ENCODE measurements at places on chromosomes 3 and 15.

DNA sequence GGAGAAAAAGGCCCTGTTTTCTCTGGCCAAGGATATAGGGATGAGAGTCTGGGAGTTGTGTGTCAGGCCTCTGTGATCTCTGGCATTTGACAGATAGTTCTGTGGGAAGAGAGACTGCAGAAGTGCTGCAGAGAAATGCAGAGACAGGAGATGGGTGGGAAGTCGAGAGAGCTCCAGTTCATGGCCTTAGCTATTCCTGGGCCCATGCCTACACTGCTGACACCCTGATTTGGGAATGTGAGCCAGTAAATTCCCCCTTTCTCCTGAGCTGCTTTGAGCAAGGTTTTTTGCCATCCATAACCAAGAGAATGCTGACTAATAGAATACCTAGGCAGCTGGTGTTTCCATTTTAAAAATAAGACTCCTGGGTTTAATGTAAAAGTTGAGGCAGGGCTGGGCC is 59.3 kb downstream of the EBLN2 start:
- DNase-seq = no peak

- DNase-seq = no peak
Observed at GRCh38 chr3:123783050-123783689, 101.0 kb downstream of the MYLK start.

DNA sequence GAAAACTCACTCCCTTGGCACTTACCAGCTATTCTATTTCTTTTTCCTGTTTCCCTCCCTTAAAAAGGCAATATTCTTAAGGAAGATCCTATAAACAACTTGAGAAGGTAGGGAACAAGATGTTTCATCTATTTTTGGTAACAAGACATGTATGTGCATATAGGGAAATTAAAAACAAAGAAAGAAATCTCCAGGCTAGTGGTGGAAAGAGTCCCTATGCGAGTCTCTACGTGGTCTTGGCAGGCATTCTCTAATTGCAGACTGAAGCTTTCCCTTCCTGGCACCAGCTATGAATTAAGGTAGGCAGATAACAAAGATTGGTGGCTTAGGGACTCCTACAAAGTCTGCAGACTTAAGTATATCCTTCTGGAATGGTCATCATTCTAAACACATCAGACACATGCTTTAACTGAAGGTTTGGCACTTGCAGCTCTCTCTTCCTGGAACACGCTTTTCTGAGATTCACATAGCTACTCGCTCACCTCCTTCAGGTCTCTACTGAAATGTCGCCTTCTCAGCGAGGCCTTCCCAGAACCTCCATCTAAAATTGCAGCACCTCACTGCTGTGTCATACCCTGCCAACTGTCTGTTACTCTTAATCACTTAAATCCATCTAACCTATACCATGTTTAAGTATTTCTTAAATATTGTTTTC is 336.0 kb downstream of the VGLL3 start:
- DNase-seq = no peak

- DNase-seq = no peak
Observed at GRCh38 chr3:107208100-107208499, 169.1 kb upstream of the CCDC54 start.

DNA sequence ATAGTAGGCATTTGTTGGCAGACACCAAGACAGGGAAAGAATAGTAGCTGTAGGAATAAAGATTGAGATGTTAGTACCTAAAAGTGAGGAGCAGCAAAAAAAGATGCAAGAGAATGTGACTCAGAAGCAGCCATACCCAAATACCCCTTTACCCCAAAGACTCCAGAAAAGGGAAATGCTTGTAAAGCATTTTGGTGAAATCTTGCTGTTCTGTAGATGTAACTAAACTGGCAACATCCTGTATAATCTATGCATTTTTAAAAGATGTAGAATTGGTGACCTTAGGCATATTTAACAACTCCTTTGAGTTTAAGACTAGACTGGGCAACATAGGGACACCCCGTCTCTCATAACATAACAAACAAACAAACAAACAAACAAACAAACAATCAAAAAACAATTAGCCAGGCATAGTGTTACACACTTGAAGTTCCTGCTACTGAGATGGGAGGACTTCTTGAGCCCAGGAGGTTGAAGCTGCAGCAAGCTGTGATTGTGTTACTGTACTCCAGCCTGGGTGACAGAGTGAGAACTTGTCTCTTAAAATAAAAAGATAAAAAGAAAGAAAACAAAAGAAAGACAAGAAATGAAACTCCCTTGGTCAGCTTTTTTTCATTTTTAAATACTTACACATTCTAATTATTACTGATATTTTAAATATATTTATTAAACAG is 361.5 kb upstream of the KCNH8 start:
- no peak for DNase-seq

GRCh38 chr15:85867250-85867649 is 72.5 kb upstream of the KLHL25 start:
- no peak for DNase-seq

DNA sequence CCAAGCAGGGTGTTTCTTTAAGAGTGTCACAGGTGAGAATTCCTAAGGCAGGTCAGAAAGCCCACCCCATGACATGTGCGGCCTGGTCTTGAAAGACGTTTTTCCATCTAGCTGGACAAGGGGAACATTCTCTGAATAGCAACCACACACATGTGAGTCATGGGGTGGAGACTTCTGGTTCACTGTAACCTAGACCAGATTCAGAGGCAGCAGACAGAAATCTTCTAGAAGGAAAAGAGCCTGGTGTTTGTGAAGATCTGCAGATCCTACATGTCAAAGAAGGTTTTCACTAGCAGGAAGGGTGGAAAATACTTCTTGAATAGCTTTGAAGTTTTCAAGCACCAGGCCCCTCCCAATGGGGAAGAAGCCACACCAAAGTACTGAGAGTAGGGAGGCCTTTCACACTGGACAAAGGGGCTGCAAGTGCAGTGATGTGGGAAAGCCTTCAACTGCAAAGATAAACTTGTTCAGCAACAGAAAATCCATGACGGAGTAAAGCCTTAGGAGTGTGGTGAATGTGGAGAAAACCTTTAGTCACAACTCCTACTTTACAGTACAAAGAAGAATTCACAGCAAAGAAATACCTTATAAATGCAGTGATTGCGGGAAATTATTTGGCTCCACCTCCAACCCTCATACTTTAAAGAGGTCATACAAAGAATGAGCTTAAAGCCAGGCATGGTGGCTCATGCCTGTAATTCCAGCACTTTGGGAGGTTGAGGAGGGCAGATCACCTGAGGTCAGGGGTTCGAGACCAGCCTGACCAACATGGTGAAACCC is 17.6 kb downstream of the ADAM10 start:
- no peak for DNase-seq

DNA sequence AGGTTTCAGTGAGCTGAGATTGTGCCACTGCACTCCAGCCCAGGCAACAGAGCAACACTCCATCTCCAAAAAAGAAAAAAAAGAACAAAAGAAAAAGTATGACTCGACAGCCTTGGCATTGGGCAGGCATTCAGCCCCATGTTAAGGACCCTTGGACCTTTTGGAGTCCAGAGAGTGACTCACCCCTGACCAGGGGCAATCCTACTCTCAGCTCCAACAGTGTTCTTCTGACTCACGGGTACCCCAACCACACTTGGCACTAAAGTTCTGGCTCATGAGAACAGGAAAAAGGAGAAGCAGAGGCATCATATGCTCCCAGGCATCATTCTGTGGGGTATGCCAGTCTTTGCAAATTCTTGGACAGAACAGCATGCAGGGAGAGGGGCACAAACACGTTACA is 252.4 kb upstream of the HES1 start:
- DNase-seq = no peak

GRCh38 chr3:169348276-169348675 is 315.2 kb downstream of the MECOM start:
- no peak for DNase-seq

DNA sequence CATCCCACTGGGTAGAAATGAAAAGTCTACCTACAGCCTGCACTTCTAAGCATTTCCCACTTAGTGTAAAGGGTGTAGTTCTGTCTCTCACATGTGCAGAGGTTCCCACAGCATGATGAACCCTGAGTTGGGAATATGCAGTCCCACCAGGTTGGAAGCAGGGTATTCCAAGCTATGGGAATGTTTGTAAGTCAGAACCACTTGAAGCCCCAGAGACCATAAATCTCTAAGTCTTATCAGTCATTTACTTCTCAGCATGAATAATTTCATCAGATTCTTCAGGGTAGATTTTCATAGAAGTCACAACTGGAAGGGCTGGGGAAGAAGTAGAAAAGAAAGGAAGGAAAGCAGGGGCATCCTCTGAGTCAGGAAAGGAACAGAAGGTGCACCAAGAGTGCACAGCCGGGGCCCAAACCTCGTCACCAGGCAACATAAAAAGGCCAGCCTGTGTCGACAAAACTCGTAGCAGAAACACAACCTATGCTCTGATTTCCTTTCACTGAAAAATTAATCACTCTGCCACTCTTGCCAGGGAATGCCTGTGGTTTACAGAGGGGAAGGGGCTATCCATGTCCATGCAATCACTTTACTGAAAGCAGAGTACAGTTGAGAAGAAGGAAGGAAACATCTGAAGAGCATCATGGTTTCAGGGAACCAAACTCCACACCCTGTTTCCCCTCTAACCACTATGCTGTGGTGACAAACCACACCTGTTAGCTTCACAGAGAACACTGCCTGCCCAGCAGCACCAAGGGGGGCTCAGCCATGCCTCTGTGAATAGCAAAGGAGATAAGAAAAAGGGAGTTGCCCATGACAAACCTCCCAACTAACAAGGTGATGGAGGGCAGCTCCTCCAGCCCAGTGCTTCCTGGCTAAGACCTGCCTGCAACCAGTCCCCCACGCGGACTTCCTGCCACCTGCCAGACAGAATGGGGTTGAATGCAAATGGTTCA is 40.5 kb downstream of the SH3BP5 start:
- DNase-seq = no peak

- no peak for DNase-seq
Observed at GRCh38 chr15:36358094-36358493, 221.3 kb upstream of the CDIN1 start.

GRCh38 chr15:95929232-95929846 is 401.2 kb upstream of the NR2F2 start:
- DNase-seq = no peak

GRCh38 chr3:122475316-122475715 is 39.4 kb downstream of the KPNA1 start:
- DNase-seq = no peak

DNA sequence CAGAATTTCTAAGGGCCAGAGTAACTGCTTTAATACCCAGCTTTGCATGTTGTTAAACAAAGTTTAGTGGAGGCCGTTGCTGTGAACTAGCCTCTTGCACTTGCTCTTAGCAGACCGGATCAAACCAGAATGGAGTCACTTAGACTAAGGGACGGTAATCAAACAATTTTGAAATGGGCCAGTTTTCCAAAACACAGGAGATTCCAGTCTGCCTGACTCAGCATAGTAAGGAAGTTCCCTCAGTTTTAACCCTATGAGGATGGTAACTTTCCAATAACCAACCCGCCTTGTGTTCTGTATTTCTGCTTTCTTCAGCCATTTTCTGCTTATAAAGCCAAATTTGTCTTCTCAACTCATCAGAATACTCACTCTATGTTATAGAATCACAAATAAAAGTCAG is 77.2 kb upstream of the WDR72 start:
- DNase-seq = no peak

- DNase-seq = no peak
Observed at GRCh38 chr15:68373028-68373427, 58.9 kb downstream of the ITGA11 start.

GRCh38 chr3:111989061-111989678 is 9.6 kb upstream of the TAGLN3 start:
- DNase-seq = no peak

- DNase-seq = no peak
Observed at GRCh38 chr3:193812078-193812725, 219.2 kb downstream of the OPA1 start.

DNA sequence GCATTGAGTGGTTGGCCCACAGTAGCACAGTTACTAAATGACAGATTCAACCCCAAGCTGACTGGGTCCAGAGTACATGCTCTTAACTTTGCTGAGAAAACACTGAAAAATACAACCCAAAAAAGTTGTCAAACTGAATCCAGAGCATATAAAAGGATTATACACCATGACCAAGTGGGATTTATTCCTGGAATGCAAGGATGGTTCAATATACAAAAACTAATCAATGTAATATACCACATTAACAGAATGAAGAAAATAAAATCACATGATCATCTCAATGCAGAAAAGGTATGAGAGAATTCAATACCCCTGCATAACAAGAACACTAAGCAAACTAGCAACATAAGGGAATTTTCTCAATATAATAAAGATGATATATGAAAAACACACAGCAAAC is 98.5 kb downstream of the STAG1 start:
- DNase-seq = no peak

DNA sequence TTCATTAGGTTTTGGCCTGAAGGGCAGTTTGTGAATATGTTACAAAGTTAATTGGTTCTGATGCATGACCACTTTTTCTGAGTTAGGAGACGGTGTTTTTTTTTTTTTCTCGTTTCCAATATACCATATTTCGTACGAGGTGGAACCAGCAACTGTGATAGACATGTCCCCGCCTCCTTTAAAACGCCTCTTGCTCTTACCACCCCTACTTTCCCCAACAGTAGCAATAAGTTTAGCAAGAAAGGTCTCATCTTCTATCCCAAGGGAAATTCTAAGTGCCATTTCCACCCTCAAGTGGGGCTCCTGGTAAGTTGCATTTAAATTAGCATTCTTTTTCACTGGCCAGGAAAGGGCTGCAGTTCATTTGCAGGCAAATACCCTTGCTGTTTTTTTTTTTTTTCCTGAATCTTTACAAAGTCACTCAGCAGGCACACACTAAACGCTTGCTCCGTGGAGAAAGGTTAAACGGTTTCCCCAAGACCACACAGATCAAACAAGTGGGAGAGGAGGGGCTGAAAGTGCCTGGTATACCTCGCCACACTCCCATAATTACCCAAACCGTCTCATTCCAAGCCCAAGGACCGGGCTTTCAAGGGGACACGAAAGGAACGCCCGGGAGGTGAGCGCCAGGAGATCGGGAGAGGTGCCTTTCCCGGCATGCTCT is 39.5 kb upstream of the MGA start:
- DNase-seq = no peak

- no peak for DNase-seq
Observed at GRCh38 chr3:179083977-179084376, 12.4 kb upstream of the ZMAT3 start.

- DNase-seq = no peak
Observed at GRCh38 chr3:133673746-133674145, 12.0 kb upstream of the TOPBP1 start.

GRCh38 chr3:80688814-80689213 is 921.0 kb upstream of the ROBO1 start:
- no peak for DNase-seq
